ENCODE measurements at places on chromosomes 12 and 14. TPM values are rescaled to one million over a fixed set of nuclear protein-coding genes. Genes with fewer than 3 reads are reported as not detected.

DNA sequence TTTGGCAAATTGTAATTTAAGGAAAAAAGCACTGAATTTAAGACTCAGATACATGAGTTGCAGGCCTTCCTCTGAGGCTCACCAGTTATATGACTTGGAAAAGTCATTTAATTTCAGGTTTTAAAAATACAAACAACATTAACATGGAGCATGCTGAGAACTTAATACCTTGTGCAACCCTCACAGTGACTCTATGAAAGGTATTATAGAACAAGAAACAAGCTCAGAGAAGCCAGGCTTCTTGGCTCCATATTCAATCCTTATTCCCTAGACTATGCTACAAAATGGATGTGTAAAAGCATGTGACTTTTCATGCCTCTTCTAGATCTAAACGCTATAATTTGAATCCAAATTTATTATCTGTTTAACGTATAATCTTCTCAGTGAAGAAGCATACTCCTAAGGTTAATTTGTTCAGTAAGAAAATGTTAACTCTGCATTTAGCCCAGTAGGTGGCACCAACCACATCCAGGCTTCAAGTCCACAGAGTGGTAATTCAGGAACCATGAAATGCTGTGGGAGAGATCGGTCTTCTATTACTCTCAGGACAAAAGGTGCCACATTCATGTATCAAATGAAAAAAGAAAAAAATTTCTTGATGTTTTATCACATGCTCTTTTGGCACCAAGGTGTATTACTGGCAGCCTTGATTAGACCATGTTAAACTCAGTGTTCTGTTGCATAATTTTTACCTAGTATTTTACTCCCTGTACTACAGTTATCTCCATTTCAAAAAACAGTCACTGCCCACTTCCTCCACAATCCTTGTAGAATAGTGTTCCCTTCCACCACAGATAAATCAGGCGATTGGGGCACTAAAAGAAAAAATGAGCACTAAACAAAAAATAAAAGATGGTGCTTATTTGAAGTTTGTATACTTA, 9.3 kb downstream of the CCDC196 start:
- peak; percentile 72 for DNase-seq

- no peak for DNase-seq
Measured at GRCh38 chr12:104319918-104320626, 16.5 kb downstream of the EID3 start.

- peak; percentile 74 for DNase-seq
Measured at GRCh38 chr12:27332714-27333402, at the start of gene BMAL2. TSS of gene BMAL2 (plus strand) at chr12:27332836. CDS start at chr12:27333073, 237 bp downstream.

The TTC9 gene
- not detected for total RNA-seq

- peak; percentile 79 for DNase-seq
Measured at GRCh38 chr14:54562334-54562733, 4.6 kb upstream of the SAMD4A start.

DNA sequence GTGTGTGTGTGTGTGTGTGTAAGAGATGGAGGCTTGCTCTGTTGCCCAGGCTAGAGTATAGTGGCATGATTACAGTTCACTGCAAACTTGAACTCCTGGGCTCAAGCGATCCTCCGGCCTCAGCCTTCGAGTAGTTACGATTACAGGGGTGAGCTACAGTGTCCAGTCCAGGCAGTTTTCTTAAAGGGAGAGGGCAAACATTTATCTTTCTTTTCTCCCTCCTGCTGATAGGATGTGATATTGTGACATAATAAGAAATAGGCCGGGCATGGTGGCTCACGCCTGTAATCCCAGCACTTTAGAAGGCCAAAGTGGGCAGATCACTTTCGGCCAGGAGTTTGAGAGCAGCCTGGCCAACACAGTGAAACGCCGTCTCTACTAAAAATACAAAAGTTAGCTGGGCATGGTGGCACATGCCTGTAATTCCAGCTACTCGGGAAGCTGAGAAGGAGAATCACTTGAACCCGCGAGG, 31.8 kb upstream of the CLIP1 start:
- no peak for DNase-seq

Measured in GM23248 (cell line).